ENCODE measurements at places on chromosomes 13 and 19.

DNA sequence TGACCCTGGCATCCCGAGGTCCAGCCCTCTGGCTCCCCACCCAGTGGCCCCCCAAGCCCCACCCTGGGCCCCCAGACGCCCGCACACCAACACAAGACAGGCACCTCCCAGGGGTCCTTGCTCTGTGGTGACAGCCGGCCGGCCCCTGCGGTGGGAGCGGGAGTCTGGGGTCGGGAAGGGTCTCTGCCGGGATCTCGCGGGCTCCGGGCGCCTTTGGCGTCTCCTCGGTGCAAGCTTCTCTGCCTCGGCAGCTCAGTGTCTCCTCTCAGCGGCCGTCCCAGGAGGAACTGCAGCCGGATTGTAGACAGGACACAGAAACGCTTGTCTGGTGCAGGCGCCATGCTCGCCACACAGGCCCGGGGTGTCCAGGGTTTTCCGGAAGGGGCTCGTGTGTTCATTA, 43.7 kb downstream of the TMEM255B start:
- no peak for DNase-seq

- no peak for DNase-seq
Observed at GRCh38 chr19:30691819-30692166, 319.6 kb downstream of the ZNF536 start.

DNA sequence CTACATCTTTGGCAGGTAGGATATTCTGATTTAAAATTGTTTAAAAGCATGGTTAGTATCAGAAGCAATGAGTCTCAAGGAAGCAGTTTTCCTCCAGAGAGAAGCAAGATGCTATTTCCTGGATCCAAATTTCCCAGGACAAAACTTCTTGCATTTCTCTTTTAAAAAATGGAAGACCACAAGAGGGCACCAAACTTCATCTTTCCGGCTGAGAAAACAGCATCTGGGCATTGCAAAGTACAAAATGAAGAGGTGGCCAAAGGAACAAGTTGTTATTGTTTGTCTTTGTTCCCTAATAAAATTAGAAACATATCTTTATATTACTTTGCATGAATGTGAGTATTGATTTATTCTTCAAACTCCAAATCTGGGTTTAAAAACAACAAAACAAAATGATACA, 60.0 kb upstream of the LRCH1 start:
- DNase-seq, result no peak

- DNase-seq, result no peak
Observed at GRCh38 chr13:99870541-99870940, 101.0 kb downstream of the ZIC5 start.
